Thoracic aorta (tissue), 2 donors: ENCODE measurements at places on chromosomes 3 and 15. TPM values are rescaled to one million over a fixed set of nuclear protein-coding genes. Genes with fewer than 3 reads are reported as not detected.

The SCG5 gene
- total RNA-seq, result 2.4 TPM

The TPRG1 gene
- total RNA-seq, result 7.4 TPM

The RUBCN gene
- 52.1 TPM for total RNA-seq

The MESP2 gene
- total RNA-seq, result 1.8 TPM

The P2RY1 gene
- 5.0 TPM for total RNA-seq

The TMCO5A gene
- total RNA-seq, result not detected

- no peak for DNase-seq
Measured at GRCh38 chr3:128226186-128226725, 73.0 kb downstream of the EEFSEC start.

GRCh38 chr3:46659285-46659684, 34.2 kb downstream of the ALS2CL start:
- DNase-seq, result no peak

GRCh38 chr15:62509395-62509958, 344.4 kb upstream of the C2CD4B start:
- DNase-seq, result no peak

GRCh38 chr15:100373120-100373896, 31.5 kb upstream of the ADAMTS17 start:
- DNase-seq, result no peak

GRCh38 chr3:31096661-31097395, 202.4 kb upstream of the GADL1 start:
- no peak for DNase-seq

DNA sequence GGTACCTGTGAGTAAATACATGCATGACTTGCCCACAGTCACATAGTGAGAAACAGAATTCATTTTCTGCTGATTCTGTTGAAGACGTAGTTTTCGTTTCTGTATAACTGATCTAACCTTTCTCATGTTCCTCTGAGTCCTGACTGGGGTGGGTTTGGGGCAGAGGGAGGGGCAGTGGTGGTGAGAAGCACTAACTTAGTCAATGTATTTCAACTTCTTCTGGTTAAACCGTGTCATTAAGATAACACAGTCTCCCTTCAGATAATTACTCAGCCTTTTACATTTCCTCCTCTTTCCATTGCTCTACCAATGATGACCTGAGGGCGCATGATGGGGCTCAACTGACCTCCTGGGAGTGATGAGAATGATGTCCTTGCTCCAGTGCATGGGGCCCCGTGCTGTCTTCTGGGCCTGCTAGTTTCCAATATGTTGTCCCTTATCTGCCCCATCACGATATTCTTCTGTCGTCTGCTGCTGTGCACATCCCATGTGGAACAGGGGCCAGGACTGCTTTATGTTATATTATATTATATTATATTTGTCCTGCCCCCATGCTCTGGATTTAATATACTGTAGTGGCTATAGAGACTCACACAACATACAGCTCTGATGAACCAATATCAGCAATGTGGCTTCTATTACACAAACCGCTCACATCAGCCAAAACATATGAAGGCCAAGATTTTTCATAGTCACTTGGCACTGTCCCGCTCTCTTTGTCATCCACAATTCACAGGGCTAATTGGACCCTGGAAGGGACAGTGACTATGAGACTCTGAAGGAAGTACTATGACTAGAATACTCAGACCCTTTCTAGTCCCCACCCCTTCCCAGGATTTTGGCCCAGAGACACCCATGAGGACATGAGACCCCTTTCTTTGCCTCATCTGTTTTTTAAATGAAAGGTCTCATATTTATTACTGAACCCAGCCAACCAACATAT, 407.1 kb upstream of the MCTP2 start:
- DNase-seq, result no peak

GRCh38 chr3:14336749-14337598, 65.4 kb upstream of the SLC6A6 start:
- DNase-seq, result no peak

DNA sequence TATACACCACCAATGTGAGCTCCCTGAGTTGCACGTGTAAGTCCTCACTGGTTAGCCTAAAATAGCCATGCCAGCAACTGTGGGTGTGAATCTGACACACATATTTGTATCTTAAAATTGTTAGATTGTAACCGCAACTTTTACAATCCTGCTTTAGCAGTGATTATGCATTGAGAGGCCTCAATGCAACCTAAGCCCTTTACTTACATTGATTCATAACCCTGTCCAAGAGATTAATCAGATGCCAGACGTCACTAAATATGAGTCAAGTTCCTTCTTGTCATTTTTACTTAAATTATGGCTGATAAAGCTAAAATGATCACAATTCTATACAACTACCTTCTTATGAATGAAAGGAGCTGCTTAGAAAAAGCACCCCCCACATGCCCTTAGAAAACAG, 46.9 kb downstream of the IL17RD start:
- DNase-seq, result no peak

DNA sequence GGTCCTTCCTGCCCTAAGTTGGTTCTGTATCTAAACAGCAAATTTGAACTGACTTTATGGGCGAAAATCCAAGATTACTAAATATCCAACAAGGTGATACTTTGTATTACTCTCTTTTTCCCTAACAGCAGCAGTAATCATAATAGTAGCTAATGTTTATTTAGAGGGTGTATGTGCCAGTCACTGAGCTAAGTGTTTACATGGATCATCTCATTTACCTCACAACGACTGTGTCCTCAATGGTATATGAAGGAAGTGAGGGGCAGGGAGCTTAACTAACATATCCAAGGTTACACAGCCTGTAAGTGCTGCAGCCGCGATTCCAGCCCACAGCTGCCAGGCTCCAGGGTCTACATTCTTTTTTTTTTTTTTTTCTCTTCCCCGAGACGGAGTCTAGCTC, 10.3 kb upstream of the LRRC34 start:
- DNase-seq, result no peak

- no peak for DNase-seq
Measured at GRCh38 chr15:66098022-66098363, 155.6 kb downstream of the MEGF11 start.

DNA sequence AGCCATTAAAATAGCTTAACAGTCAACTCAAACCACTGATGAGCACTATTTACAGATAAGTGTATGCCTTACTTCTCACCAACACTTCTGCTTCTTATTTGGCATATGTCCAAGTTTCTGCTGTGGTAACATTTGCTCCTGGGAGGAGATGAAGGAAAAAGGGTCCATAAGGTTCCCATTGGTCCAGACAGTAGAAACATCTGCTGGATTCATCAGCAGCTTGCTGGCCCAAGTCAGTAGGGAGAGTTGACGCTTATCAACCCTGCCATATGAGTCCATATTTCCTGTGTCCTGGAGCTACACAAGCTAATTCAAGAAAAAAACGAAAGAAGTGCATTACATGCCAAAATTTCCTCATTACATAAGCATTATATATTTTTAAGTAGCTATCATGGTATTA, 824.5 kb downstream of the CADM2 start:
- DNase-seq, result no peak

DNA sequence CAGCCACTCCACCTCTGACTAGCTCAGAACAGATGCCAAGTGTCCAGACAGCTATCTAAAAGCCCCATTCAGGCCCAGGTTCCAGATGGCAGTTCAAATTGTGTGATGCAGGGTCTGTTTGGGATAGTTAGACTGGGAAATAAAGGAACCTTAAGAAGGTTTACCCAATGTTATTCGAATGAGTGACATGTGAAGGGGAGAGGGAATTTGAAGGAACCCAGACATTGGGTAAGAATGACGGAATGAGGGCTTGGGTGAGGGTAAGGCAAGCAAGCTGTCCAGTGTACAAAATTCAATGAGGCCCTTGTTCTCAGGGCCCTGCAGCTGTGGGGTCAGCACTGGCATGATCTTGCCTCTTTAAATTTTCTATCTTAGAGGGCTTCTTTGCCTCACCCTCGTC, 34.1 kb downstream of the ATP13A5 start:
- no peak for DNase-seq

- DNase-seq, result no peak
Measured at GRCh38 chr15:99315636-99316035, 64.4 kb downstream of the LRRC28 start.

DNA sequence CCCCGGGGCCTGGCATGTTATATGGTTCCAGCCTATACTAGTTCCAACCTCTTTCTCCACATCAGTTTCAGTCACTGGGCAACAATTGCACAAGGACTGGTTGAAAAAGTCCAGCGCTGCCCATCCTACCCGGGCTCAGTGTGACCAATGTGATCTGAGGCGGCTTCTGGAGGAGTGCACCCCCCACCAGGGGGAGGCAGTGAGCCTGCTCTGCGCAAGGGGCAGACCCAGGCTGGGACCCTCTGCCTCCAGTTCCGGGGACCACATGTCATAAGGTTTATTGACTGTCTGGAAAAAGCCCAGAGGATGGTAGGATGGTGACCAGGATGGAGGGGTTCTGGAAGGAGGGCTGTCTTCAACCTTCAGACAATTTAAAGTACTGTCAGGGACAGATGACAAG, 25.6 kb upstream of the NR2E3 start:
- no peak for DNase-seq

- DNase-seq, result no peak
Measured at GRCh38 chr3:51274052-51274451, 111.0 kb upstream of the MANF start.

DNA sequence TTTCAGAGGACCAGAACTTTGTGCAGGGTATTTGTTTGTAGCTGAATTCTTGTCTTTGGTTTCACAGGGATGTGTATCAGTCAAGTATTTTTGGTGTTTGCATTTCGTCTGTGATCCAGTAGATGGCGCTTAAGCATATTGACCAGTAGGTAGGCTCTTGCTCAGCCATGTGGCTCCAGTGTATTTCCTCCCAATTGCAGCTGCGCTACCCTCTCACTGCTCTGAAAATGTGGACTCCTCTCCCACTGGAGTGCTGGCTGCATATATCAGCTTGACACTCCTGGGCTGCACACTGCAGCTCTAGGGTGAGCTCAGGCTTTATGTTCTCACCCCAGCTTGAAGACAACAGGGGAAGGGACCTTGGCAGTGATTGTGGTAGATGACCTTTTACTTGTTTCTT, 1264.3 kb upstream of the ALCAM start:
- DNase-seq, result no peak

GRCh38 chr15:84572231-84572630, 28.6 kb upstream of the ZSCAN2 start:
- no peak for DNase-seq

DNA sequence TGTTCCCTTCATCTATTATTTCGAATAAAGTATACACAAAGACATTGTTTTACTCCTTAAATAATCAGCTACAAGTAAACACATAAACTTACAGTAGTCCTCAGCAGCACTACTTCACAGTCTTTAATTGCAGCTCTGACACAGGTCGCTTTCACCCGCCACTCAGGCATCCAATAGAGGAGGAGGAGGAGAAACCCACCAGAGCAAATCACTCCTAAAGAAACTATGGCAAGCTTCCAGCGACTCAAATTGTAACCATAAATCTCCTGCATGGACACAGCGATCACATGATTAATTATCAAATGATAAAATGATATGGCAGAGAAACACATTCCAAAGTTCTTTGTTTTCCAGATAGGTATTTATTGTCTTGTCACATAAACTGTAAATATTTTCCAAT, 26.2 kb downstream of the ATP13A3 start:
- no peak for DNase-seq

- no peak for DNase-seq
Measured at GRCh38 chr15:40974879-40975278, 21.6 kb downstream of the CHAC1 start.

GRCh38 chr3:124299831-124300230, 307.9 kb upstream of the ROPN1 start:
- no peak for DNase-seq
